ENCODE measurements at places on chromosomes 5 and 9.
A peak's percentile ranks its signal among the peaks of the same experiment; 100 is the strongest.

DNA sequence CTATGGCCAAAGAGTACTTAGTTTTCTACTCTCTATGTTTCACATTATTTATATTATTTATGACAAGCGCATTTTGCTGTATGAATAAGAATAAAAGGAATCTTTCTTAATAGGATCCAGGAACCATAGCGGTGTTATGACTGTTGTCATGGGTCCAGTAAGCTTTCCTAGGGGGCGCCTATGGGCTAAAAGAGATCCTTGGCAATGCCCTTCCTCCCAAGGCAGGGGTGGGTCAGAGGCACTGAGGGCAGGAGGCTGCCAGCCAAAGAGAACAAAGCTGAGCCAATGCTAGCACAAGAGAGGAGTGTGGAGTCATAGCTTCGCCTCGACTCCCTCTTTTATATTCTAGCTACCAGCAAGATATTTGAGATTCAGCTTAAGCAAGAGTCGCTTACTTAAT lies 98.4 kb upstream of the GNAQ start:
- DNase-seq: no peak

- no peak for DNase-seq
Measured at GRCh38 chr5:127228540-127229184, 61.9 kb upstream of the MEGF10 start.

DNA sequence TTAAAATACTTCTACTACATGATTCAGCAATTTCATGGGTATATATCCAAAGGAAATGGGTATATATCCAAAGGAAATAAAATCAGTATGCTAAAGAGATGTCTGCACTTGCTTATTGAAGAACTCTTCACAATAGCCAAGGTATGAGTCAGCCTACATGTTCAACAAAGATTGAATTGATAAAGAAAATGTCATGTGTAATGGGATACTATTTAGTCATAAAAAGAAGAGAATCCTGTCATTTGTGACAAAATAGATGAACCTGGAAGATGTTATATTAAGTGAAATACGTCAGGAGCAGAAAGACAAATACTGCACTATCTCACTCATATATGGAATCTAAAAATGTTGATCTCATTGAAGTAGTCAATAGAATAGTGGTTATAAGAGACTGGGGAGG lies 944.5 kb upstream of the CTNND2 start:
- DNase-seq: no peak

- DNase-seq: no peak
Measured at GRCh38 chr5:115751176-115751575, 65.3 kb downstream of the CDO1 start.

DNA sequence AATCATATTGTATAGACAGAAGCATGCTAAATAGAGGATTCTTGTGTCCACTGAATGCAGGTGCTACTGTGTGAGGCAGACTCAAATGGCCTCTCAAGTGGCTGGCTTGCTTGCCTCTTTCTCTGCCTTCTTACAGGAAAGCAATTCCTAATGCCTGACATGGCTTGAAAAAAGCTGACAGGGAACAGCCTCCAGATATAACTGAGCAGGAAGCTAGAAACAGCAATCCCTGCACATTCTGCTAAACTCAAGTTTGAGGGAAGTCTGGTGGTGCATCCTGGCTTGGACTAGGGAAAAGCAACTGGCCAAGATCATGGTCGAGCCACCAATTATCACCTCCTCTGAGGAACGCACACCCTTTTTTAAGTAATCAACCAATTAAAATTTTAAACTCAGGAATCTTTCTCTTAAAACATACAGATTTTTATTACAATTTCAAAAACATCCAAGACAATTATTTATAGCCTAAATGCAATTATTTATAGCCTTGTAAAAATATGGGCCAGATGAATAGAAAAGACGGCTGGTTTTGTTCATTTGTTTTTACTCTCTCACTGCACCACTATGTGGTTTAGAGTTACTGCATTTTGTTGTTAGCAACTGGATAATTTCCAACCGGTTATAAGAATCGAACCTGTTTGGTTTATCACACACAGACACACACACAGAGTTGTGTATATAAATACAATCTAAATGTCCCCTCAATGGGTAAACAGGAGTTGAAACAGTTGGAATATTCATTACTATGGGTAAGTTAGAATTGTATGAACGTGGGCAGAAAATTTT lies 290.9 kb upstream of the ANKRD55 start:
- DNase-seq: no peak

DNA sequence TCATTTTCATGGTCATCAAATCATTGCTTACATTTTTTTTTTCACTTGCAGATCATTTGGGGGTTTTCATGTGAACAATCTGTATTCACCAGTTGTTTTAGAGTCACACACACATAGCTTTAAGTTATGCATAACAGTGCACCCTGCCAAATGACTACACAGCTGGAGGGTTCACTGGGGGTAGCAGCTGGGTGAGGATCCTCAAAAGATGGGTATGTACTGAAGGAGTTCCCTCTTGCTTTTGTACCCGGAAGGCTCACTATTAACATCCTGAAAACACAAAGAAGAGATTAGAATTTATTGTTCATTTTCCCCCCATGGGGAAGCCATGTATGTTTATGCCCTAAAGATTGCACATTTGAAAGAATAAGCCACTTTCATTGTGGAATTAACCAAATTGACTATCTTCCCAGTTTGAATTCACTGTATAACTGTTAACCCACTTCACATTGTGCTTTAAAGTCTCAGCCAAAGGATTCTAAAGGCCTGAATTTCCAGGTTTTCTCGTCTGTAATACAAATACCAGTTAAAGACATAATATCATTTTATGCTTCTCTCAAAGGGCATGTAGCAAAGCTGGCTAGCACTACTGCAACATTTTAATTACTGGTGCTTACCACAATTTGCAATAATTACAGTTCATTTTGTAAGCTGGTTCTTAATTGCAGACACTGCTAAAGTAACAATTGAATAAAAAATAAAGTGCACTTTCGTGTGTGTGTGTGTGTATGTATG lies 466.4 kb upstream of the MEF2C start:
- no peak for DNase-seq

- DNase-seq: no peak
Measured at GRCh38 chr9:130692321-130692720, 1.3 kb upstream of the EXOSC2 start.

GRCh38 chr5:42566652-42567295 lies 143.5 kb downstream of the GHR start:
- no peak for DNase-seq

DNA sequence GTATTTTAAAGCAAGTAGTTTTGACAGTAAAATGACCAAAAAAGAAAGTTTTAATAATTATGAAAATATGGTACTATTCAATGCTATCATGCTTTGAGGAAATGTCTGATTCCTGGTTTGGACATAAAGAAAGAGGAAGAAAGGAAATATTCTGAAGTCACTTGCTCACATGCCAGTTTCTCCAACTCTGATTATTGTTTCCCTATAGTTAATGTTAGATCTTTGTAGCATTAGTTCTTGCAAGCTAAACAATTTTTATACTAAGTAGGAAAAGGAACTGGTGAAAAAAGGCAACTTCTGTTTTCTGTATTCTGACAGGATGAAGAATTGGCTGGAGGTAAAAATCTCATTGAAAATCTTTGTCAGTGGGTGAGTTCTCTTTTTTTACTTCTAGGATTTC lies 119.5 kb downstream of the YTHDC2 start:
- no peak for DNase-seq

DNA sequence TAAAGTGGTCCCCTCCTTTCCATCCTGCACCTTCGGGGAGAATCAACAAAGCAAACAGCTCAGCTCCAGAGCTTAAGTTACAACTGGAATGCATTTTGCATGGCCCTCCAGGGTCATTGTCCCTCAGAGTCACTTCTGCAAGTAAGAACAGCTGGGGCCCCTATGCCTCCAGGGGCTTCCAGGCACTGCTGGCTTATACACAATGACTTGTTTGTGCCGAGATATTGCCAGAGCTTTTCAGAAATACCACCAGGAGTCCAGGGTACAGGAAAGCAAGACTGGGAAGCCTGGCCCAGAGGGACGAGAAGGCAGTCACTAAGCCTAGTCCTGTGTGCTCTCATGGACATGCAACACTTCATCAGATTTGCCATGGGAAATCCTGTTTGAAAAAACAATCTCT lies 11.3 kb downstream of the FRMD3 start:
- no peak for DNase-seq

DNA sequence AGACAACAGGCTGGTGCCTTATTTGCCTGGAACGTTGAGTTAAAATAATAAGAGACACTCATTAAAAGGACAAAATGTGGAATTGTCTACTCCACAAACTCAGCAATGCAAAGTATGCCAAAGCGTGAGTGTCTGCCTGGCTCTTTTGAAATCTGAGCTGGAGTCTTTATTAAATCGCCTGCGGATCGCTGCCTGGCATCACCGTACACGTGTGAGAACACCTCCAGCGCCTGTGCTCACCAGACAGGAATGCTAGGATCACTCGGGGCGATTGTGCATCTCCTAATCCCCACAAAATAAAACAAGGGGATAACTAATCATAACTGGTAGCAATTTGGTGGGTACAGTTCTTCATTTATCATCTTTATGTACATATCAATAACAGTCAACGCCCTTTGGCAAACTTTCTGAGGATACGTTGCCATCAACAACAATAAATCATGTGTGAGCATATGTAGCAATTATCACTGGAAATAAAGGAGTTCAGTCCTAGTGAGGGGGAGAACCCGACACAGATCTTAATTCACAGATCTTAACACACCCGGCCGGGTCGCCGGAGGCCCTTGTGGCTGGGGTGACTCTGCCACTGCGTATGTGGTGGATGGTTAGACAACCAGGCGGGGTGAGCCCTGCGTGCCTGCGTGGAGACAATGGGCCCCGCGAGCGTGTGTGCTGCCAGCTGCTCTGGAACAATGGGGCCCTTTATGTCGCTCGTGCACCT lies 284.9 kb upstream of the IRX1 start:
- DNase-seq: no peak

- no peak for DNase-seq
Measured at GRCh38 chr5:10548418-10549122, 15.3 kb upstream of the ANKRD33B start.

- DNase-seq: no peak
Measured at GRCh38 chr9:97808972-97809371, 44.1 kb upstream of the FOXE1 start.

- peak; percentile 58 for DNase-seq
Measured at GRCh38 chr9:89576404-89576839, 28.4 kb upstream of the GADD45G start.

- no peak for DNase-seq
Measured at GRCh38 chr5:135723491-135723890, 111.0 kb upstream of the SLC25A48 start.

Measured in CD4-positive, alpha-beta T cell treated with Interleukin-15 for 4 hours (primary cell).